ENCODE measurements at places on chromosomes 7 and 10. TPM values are rescaled to one million over a fixed set of nuclear protein-coding genes. Genes with fewer than 3 reads are reported as not detected.

DNA sequence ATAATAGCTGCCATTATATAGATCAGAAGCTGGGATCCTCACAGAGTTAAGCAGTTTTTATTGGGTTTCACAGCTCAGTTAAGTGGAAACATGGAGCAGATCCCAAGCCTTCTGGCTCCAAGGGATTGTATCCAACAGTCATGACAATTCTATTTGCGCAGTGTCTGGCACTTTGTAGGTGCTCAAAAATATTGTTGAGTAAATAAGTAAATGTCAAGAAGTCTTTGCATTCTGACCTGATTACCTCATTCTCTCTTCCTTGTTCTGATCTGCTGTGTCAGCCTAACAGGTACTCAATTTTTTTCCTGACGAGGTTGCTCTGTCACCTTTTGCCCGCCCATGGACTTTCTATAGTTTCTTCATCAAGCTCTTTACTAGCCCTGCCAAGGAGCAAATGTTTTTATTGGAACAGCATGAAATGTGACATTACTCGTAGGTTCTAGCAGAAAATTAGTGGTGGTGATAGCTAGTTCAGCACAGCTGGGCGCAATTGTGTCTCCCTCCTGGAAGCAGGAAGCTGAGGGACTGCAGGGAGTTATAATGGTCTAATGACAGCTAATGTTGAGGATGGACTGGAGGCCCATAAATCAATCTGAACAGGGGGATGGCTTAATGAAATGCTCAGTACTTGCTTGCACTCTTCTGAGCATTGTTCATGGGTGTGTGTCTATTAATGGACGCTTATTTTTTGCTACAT is 680.2 kb downstream of the CCSER2 start:
- DNase-seq, result no peak

GRCh38 chr10:10797513-10797912 is 220.2 kb upstream of the CELF2 start:
- no peak for DNase-seq

OR6V1 gene
- not detected for total RNA-seq

GRCh38 chr7:79471699-79472098 is 18.2 kb upstream of the MAGI2 start:
- DNase-seq, result no peak

- DNase-seq, result no peak
These were observed 146.6 kb downstream of the SH2D4B start for GRCh38 chr10:80684259-80684658.

GJD4 gene
- not detected for total RNA-seq

- no peak for DNase-seq
These were observed 19.5 kb downstream of the DNAH11 start for GRCh38 chr7:21562385-21562784.

SMKR1 gene
- not detected for total RNA-seq

DNA sequence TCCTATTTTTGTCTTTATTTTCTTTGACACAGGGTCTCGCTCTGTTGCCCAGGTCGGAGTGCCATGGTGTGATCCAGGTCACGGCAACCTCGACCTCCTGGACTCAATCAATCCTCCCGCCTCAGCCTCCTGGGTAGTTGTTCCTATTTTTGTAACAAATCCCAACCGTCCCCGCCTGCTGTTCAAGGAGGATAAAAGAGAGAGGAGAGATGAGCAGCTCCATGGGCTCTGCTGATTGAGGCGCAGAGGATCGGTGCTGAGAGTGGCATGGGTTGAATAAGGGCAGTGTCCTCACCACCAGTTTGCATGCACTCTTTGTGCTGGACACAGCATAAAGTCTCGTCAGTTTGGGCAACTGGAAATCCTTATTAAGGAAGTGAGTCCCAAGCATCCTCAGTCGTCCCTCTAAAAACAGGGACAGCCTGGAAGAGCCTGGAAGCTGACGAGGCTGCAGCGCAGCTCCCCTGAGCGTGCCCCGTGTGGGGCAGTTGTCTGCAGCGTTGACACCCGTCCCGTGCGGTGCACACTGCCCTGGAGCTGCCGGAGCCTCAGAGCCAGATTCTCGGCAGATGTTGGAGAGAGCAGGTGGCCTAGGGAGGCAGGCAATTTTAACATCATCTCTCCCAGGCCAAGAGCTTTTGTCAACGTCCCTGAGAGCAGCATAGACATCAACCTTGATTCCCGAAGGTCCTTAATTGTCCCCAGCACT is 404.2 kb upstream of the RNF32 start:
- DNase-seq, result no peak

DNA sequence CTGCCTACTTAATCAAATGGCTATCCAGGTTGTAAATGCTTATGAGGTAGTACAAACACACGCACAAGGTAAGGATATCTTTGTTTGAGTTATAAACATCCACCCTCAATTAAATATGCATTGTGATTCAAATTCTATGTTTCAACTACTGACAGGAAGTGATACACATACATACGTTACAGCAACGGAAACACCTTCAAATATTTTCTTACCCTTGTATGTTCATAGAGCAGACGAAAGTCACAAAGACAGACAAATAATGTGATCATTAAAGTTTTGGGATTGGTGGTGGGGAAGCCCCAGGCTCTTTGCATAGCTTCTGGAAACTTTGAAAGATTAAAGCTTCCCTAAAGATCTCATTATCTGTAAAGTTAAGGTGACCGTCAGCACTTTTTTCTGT is 521.0 kb downstream of the PARD3 start:
- DNase-seq, result no peak

VSTM2A gene
- total RNA-seq, result not detected

GRCh38 chr7:11297764-11298163 is 324.1 kb downstream of the PHF14 start:
- no peak for DNase-seq

GDI2 gene
- total RNA-seq, result 107 TPM

DNA sequence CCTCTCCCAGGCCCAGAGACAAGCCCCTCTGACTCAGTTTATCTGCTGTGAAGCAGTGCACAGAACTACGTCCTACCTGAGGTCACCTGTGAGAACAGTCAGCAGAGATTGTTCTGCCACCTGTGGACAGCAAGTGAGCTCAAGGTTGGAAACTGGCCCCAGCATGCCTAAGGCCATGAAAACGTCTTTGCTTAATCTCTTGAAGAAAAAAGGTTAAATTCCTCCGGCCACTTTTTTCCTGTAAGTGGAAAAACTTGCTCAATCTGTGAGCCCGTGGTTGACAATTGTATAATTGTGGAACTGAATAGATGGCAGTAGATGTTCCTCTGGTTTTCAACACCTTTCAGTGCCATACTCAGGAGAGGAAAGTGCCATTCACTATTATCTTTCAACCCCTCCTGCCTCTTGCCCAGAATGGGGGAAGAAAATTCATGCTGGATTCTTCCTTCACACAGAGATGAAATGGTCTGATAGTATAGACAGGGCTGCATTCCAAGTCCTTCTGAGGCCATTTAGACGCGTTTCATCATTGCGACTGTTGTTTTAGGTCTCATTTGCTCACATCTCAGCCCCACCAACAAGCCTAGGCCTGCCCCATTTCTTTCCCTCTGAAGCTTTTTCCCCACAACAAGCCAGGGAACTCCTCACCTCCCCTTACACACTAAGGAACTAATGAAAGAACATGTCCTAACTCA is 292.9 kb downstream of the FZD1 start:
- DNase-seq, result no peak

ARL3 gene
- total RNA-seq, result 13.1 TPM

DNA sequence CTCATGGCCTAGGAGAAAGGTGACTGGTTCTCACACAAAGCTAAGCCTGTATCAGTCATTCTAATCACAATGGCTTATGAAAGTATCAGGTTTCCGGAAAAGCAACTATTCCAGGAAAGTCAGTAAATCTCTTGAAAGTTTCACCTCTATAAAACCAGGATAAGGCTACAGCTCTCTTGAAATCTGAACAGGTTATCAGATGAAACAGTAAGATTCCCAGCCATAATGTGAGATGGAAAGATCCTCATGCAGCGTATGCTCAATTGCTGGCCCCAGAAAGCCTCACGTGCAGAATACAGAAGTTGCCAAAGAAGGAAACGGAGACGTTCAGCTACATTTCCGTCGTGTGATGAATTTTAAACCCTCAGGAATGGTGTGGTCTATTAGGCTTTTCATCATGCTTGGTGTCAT is 90.0 kb downstream of the PFKFB3 start:
- DNase-seq, result no peak

CWF19L1 gene
- 15.9 TPM for total RNA-seq

DNA sequence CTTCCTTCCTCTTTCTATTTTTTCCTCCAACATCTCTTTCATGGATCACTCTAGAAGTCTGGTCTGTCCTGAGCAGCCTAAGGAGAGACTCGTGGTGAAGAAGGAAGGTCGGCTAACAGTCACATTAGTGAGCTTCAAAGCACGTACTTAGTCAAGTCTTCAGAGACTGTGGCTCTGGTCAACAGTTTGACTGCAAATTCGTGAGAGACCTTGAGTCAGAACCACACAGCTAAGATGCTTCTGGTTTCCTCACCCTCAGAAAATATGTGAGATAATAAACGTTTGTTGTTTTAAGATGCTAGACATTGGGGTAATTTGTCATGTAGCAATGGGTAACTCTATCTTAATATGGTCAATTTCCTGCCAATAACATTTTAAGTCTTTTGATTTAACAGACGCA is 126.2 kb upstream of the LRRN3 start:
- DNase-seq, result no peak

GRM3 gene
- 0.22 TPM for total RNA-seq

DNA sequence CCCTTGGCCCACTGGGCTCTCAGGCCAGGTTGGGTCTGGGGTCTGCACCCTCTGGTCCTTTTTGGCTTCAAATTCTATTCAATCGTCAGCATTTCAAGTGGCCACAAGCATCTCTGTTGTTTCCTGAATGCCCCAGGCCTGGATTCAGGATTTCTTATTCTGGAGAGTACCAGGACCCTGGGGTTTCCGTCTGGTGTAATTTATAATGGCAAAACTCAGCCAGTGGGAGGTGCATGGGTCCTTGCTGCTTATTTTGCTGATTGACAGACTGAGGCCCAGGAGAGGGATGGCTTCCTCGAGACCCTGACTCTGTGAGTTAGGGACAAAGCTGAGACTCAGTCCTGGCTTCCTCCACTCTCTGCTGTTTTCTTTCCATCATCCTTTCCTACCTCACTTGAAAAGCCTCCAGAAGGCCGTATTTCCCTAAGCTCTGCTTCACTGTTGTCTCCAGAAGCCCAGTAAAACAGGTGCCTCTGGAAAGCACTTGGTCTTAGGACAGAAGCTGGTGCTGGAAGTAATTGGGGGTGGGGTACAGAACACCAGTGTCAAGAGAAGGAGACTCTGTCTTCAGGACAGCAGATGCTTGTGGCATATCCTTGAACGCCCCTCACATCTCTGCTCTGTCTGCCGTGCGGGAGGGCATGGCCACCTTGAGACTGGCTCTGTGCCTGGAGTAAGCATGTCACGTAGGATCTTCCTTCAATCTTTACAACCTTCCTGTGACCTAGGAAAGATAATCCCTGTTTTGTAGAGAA is 39.4 kb upstream of the SH2D4B start:
- DNase-seq, result peak; percentile 44

AKR1C2 gene
- 8.5 TPM for total RNA-seq

- no peak for DNase-seq
These were observed 100.1 kb downstream of the XPNPEP1 start for GRCh38 chr10:109823196-109823595.

- no peak for DNase-seq
These were observed 21.6 kb downstream of the RBM28 start for GRCh38 chr7:128322040-128322643.

TUBAL3 gene
- total RNA-seq, result 0.40 TPM

CPXM2 gene
- total RNA-seq, result 11.2 TPM

- DNase-seq, result no peak
These were observed 9.2 kb upstream of the DDIT4 start for GRCh38 chr10:72264536-72264935.

DNA sequence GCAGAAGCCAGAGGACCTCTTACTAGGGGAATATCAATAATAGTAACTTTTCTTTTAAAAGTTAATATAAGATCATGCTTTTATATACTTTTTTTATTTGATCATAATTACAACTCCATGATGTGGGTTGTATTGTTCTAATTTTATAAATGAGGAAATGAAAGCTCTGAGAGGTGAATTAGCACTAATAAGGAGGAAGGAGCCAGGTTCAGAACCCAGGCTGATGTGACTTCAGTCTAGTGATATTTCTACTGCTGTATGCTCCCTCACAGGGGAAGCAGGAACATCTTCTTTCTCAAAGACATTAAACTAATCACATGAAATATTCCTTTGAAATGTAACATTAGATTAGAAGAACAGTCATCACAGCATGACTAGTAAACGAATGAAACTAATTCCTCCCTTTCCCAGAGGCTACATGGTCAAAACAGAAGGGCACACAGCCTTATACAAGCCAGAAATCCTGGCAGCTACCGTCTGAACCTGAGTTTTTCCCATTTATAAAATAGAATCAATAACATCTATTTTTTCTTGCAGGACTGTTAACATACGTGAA is 81.4 kb upstream of the GJD4 start:
- no peak for DNase-seq

- DNase-seq, result no peak
These were observed 115.4 kb downstream of the ZMIZ1 start for GRCh38 chr10:79184145-79184625.

- no peak for DNase-seq
These were observed 35.5 kb downstream of the SEMA3C start for GRCh38 chr7:80883154-80884025.

DNA sequence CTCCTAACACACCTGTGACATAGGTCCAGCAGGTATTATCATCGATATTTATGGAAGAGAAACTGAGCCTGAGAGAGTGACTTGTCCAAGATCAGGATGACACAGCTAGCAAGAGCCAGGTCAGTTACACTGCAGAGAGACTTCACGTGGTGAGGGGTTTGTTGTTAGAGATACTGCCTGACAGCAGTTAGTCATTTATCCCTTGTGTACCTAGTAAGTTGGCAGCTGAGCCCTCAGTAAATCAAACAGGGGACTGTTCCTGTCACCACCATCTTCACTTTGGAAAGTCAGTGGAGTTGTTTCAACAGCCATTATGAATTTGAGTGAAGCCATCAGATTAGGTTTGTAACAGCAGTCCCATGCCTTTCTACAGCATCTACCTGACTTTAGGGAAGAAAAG is 87.5 kb upstream of the GATA3 start:
- DNase-seq, result no peak

DNA sequence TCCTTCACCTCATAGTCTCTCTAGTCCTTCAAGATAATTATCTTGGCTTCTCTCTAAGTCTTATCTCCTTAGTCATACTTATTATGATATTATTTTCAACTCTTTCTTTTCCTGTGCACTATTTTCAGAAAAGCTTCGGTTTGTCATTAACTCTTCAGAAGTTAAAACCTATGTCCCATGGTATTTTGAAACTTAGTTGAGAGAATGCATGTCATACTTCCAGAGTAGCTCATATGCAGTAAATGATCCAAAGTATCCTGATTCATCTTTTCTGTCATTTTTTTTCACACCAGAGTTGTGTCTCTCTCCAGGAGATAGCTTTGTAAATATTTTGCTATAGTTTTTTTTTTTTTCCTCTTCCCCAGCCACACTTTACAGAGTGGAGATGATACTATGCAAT is 1008.6 kb downstream of the NRG3 start:
- no peak for DNase-seq

- DNase-seq, result no peak
These were observed 120.3 kb upstream of the TMEM106B start for GRCh38 chr7:12090757-12091221.

CLDN15 gene
- total RNA-seq, result 2.6 TPM

CALML5 gene
- total RNA-seq, result not detected

PDE6C gene
- not detected for total RNA-seq

Measured in cardiac septum (tissue), 1 donor.